ENCODE measurements at places on chromosomes 3 and 15. TPM values are rescaled to one million over a fixed set of nuclear protein-coding genes. Genes with fewer than 3 reads are reported as not detected.

The TRANK1 gene
- total RNA-seq: 12.1 TPM

The SI gene
- not detected for total RNA-seq

The TGFBR2 gene
- total RNA-seq: 167 TPM

The TM4SF4 gene
- 0.15 TPM for total RNA-seq

The CYP8B1 gene
- total RNA-seq: not detected

Data from smooth muscle cell of trachea (primary cell).